CD8-positive, alpha-beta T cell (primary cell): ENCODE measurements at places on chromosomes 4 and X. TPM values are rescaled to one million over a fixed set of nuclear protein-coding genes. Genes with fewer than 3 reads are reported as not detected.

Gene GPR82
- total RNA-seq = not detected

Gene SNCA
- total RNA-seq = not detected

Gene P2RY8
- 197 TPM for total RNA-seq

Gene DCAF4L1
- 0.05 TPM for total RNA-seq

Gene ATP8A1
- total RNA-seq = 130 TPM

Gene KDR
- total RNA-seq = not detected

Gene PDGFC
- total RNA-seq = not detected

Gene PABPC4L
- total RNA-seq = not detected

DNA sequence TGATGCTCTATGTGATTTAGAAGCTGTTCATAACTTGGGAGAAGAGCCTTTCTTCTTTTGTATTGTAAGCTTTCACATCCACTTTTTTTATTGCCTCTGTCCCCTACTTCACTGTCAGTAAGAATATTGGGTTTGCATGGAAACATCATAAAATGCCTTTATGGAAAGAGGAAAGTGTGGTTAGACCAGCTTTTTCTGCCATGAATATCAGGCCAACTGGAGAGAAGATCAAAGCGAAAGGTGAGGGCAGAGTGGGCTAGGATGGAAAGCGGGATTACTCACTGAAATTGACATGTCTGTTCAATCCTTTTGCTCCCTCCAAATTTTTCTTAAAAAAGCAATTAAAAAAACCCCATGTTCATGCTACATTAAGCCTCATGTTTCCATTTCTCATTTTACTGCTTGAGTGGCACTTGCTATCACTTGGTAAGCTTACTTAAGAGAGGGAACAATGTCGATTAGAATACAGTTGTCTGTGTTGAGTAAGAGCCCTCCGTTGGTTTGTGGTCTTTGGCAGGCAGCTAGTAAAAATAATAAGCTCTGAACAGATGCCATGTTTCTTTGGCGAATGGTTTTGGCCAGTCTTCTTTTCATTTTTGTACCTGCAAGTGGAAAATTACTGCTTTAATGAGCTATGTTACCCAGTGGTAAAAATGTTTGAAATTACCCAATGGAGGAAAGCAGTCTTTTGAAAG is 35.9 kb downstream of the SUPT20HL1 start:
- no peak for DNase-seq

- DNase-seq = no peak
Measured at GRCh38 chrX:16635596-16635995, 14.4 kb upstream of the S100G start.

GRCh38 chr4:65242156-65242846 is 428.0 kb downstream of the EPHA5 start:
- no peak for DNase-seq

DNA sequence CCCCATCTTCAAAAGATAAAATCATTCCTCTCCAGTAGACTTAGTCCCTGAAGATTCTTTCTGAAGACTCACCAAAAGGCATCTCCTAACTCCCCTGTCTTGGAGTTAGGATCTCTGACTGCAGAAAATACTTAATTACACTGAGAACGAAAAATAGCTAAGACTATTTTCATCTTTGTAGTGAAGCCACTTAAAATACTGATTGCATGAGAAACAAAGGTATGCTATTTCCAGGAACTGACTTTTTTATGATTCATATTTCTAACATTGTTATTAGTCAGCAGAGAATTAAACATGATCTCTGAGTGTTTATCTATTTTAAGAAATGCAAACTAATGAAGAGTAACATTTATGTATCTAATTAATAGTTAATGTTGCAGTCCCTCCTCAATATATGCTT is 71.8 kb upstream of the NR3C2 start:
- no peak for DNase-seq

DNA sequence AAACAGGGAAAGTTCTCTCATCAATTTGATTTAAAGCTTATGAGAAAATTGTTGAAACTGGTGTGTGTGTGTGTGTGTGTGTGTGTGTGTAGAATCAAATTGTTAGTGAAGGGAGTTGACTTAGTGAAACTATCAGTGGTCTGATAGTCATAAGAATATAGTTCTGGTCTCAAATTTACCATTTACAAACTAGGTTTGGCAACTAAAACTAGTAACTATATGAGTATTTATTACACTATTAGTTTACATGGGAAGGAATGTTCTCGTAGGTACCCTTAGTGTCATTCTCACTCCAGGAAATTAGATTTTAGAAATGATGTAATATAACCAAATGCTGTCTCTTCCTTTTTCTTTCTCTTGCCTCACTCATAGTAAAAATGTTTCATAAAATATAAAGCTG is 11.9 kb downstream of the SULT1E1 start:
- DNase-seq = no peak

GRCh38 chr4:113952452-113953029 is 26.9 kb downstream of the ARSJ start:
- no peak for DNase-seq

DNA sequence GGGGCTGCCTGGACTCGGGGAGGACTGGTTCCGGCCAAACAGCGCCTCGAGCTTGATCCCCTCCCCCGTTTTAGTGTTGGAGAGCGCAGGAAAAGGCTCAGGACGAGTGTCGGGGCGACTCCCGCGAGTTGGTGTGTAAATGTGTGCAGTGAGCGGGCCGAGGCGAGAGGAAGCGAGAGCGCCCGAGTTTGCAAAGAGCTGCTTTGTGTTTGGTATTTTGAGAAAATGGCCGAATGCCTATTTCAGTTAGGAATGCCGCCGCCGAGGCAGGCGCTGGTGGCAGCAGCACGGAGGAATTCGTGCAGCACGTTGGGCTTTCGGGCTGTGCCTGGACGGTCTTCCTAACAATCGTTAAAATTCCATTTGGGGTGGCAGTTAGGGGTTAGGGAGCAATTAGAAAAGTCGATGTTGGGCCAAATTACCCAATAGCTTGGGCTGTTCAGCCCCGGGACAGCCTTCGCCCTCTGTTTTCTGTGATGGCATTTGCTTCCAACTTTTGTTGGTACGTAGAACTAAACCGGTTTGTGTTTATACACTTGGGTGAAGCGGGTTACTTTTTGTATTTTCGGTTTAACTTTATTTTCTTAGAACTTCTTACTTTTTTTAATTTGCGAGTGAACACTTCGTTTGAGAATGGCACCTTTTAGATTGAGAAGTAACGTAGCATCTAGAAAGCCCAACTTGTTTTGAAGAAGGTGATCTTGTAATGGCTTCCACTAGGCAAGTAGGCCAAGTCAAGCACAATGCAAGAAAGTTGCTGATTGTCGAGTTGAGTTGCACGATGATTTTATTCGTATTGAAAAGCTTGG is 1.6 kb downstream of the REST start:
- no peak for DNase-seq

DNA sequence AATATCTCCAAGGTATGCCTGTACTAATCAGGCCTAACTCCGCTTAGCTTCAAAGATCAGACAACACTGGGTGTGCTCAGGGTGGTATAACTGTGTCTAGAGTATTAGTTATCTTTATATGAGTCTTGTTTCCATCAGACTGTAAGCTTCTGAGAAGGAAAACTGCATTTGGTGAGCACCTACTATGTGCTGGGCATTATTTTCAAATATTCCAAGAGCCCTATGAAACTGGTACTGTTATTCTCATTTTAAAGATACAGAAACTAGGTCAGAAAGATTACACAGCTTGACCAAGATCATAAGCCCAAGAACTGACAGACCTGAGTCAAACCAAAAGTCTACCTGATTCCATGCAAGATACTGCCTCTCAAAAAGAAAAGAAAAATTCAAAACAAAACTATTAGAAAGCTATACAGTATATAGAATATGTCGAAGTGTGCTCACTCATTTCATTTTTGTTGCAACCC is 44.4 kb downstream of the LRBA start:
- DNase-seq = no peak

GRCh38 chrX:107683124-107683895 is 55.0 kb downstream of the PRPS1 start:
- no peak for DNase-seq

GRCh38 chr4:11669156-11669555 is 240.5 kb upstream of the HS3ST1 start:
- no peak for DNase-seq

DNA sequence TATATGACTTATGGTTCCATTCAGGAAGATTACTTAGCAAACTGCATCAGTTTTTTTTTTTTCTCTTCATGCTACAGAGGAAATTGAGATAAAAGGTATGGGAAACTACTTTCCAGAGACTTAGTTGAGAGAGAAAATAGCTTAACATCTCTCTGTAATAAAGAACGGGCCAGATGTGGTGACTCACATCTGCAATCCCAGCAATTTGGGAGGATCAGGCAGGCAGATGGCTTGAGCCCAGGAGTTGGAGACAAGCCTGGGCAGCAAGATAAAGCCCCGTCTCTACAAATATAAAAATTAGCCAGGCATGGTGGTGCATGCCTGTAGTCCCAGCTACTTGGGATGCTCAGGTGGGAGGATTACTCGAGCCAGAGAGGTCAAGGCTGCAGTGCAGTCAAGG is 271.2 kb upstream of the TENM3 start:
- DNase-seq = no peak

GRCh38 chr4:107718351-107718965 is 1.6 kb downstream of the PAPSS1 start:
- no peak for DNase-seq

GRCh38 chr4:61440321-61440720 is 240.2 kb downstream of the ADGRL3 start:
- DNase-seq = no peak

GRCh38 chr4:28675582-28675981 is 1814.9 kb downstream of the STIM2 start:
- no peak for DNase-seq

- peak; percentile 18 for DNase-seq
Measured at GRCh38 chrX:37912304-37912703, 64.9 kb upstream of the DYNLT3 start.

DNA sequence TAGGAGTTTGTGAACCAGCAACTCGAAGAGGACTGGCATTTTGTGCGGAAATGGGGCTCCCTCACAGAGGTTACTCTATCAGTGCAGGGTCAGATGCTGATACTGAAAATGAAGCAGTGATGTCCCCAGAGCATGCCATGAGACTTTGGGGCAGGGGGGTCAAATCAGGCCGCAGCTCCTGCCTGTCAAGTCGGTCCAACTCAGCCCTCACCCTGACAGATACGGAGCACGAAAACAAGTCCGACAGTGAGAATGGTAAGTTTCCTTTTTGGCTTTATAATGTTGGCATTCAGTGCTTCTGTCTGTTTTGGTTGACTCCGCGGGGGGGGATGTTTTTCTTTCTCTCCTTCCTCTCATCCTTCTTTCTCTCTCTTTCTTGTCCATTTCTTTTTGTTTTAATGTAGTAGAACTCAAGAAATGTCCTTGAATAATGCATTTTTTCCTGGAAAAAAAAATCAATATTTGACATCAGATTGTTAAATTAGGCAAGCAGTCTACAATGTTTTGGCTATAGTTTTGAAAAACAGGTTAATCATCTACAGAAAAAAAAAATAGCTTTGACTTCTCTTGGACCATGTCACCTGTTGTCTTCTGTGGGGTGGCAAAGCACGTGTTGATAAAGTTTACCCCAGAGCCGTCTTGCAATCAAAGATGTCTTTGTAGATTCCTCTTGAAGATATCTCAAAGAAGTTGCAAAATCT is 103.6 kb downstream of the TENM3 start:
- no peak for DNase-seq

- DNase-seq = peak; percentile 63
Measured at GRCh38 chrX:56802921-56803849, 74.1 kb downstream of the NBDY start.

DNA sequence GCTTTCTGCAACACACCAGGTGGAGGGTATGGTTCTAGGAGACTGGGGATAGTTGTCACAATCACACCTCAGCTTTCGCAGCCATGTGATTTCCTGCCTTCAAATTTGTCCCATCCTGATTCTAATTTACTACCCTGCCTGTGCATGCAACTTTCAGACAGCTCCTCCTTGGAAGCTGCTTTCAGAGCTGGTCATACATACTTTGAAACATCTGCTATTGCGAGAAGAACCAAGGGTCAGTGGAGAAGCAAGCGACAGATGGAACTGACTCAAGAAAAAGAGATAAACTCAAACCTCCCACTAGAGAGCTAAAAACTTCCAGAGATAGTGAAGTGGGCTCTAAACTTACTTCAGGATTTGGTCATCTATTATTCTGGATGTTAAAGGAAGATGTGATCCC is 381.7 kb upstream of the FGF13 start:
- DNase-seq = no peak

- no peak for DNase-seq
Measured at GRCh38 chr4:142781114-142781513, 65.0 kb downstream of the INPP4B start.

- DNase-seq = no peak
Measured at GRCh38 chr4:48462363-48462762, 20.8 kb upstream of the SLC10A4 start.
